ENCODE measurements at places on chromosomes 6 and 20.

- peak; percentile 89 for DNase-seq
These were observed 48.9 kb downstream of the SLC2A12 start for GRCh38 chr6:134003542-134003951.

DNA sequence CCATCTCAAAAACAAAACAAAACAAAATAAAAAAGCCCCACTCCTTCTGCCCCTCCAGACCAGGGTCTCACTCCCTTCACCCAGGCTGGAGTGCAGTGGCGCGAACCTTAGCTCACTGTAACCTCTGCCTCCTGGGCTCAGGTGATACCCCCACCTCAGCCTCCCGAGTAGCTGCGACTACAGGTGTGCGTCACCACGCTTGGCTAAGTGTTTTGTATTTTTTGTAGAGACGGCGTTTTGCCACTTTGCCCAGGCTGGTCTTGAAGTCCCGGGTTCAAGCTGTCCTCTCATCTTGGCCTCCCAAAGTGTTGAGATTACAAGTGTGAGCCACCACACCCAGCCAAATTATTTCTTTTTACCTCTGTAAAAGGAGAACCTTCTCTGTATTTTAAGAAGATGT is 110.1 kb downstream of the NCOA3 start:
- no peak for DNase-seq

DNA sequence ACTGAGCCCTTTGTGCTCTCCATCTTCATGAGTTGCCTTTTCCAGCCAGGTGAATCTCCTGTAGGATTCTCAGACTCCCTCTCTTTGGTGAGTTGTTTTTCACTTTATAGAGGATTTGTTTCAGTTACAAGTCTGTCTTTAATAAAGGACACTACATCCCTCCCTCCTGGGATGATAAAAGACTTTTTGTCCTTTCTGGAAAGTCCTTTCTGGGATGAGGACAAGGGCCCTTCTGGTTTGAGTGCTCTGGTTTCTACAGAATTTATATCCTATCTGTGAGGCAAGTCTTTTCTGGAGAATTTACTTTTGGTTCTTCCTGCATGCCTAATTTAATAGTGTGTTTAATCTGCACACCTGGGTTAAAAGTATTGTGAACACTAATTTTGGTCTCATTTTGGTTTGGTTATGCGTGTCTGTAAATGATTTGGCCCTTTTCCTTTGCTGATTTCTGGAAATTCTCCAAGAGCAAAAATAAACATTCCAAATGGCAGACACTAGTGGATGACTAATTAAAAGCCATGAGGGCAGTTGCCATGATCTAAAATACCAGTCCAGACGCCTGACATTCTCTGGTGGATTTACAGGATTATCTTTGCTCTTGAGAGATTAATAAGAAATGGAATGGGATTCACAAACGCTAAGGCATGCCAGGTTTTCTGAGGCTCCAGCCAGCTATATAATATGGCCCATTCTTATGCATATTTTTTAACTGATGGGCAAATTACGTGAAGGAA is 44.8 kb downstream of the TCP11 start:
- no peak for DNase-seq

- DNase-seq: no peak
These were observed 23.5 kb upstream of the CCN6 start for GRCh38 chr6:112030206-112030960.

DNA sequence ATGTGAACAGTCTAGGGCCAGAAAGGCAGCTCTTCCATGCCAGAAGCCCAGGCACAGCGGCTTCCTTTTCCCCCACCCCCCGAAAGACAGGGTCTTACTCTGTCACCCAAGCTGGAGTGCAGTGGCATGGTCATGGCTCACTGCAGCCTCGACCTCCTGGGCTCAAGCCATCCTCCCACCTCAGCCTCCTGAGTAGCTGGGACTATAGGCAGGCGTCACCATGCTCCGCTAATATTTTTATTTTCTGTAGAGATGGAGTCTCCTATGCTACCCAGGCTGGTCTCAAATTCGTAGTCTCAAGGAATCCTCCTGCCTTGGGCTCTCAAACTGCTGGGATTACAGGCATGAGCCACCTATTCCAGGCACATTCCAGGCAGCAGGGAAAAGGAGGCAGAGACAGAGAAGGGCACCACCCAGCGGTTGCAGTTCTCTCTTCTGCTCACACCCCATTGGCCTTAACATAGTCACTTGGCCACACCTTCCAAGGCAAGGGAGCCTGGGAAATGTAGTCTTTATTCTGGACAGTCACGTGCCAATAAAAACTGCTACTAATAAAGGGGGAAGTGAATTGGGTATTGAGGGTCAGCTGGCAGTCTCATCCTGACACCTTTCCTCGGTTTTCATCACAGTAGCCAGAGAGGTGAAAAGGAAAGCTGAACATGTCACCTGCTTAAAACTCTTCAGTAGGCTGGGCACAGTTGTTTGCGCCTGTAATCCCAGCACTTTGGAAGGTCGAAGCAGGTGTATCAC is 205.9 kb downstream of the ZMYND8 start:
- peak; percentile 58 for DNase-seq

GRCh38 chr6:12951415-12951814 is 234.8 kb downstream of the PHACTR1 start:
- DNase-seq: no peak

DNA sequence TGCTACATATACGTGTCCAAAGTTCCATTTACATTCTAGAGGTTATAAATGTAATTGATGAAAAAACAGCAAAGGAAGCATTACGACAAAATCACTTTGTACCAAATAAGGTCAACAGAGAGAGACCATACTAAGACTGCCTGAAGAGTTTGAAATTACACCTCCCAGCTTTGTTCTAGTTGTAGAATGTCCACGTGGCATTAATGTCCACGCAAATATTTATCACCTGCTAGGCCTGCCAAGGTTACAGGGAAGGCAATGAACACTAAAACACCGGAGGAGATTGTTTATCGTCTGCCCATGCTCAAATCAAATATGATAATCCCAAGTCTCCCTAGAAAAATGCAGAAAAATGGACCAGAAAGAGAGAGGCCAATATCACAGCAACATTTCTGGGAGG is 6.2 kb downstream of the RALGAPA2 start:
- no peak for DNase-seq

- DNase-seq: no peak
These were observed 23.5 kb downstream of the GFOD1 start for GRCh38 chr6:13463941-13464340.
